Naive thymus-derived CD4-positive, alpha-beta T cell (primary cell): ENCODE measurements at places on chromosomes 3 and 15. TPM values are rescaled to one million over a fixed set of nuclear protein-coding genes. Genes with fewer than 3 reads are reported as not detected.

DNA sequence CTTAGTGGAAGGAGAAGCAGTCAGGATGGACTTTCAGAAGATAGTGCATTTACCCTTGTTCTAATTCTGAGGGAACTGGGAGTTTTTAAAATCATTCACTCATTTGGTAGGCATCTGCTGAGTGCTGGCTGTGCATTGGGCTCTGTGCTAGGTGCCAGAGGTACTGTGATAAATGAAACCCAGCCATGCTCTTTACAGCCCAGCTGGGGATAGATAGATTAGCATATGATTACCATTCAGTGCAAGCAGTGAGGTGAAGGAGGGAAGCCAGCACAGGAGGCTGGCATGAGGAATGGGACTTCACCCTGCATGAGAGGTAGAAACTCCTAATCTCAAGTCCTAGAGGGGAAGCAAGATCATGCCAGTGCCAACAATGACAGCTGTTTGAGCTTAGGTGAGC, 361.9 kb upstream of the TRIM42 start:
- DNase-seq, result no peak

GRCh38 chr3:76547674-76548073, 492.2 kb upstream of the ROBO2 start:
- DNase-seq, result no peak

- no peak for DNase-seq
Observed at GRCh38 chr15:83118968-83119367, 11.5 kb downstream of the TM6SF1 start.

DNA sequence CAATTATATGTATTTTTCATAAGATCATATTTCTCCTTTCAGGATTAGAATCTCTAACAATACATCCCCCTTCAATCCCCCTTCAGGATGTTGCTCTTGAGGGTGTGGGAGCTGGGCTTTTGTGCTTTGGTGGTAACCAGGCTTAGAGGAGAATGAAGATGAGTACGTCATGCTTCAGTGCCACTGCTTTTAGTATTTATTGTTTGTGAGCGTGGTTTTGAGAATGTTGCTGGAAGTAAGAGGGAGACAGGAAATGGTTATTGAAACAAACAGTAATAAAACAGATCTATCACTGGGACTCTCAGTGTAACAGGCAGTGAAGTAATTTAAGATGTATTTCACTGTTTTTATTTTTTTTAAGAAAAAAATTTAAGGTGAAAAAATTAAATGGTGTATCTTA, 35.3 kb downstream of the GBE1 start:
- DNase-seq, result no peak

- DNase-seq, result no peak
Observed at GRCh38 chr15:98727115-98728040, 79.0 kb downstream of the IGF1R start.

- DNase-seq, result no peak
Observed at GRCh38 chr3:25478964-25479726, 51.1 kb downstream of the RARB start.

GRCh38 chr3:27560484-27561056, 76.4 kb upstream of the SLC4A7 start:
- DNase-seq, result no peak

- DNase-seq, result no peak
Observed at GRCh38 chr3:140363801-140364200, 314.1 kb upstream of the TRIM42 start.

- no peak for DNase-seq
Observed at GRCh38 chr3:131174752-131175151, 148.1 kb downstream of the NEK11 start.

GRCh38 chr15:70502529-70502928, 260.8 kb downstream of the UACA start:
- no peak for DNase-seq

- peak; percentile 10 for DNase-seq
Observed at GRCh38 chr3:38579551-38580449, 69.7 kb downstream of the SCN5A start.

GRCh38 chr15:78035861-78036476, 41.5 kb downstream of the TBC1D2B start:
- DNase-seq, result no peak

GRCh38 chr3:164507886-164508285, 570.4 kb downstream of the SI start:
- DNase-seq, result no peak

- no peak for DNase-seq
Observed at GRCh38 chr3:52873433-52874159, 23.8 kb downstream of the STIMATE start.

GRCh38 chr3:124352149-124352539, 360.2 kb upstream of the ROPN1 start:
- DNase-seq, result no peak

GRCh38 chr3:101778385-101779046, 495 bp upstream of the NXPE3 start:
- no peak for DNase-seq

DNA sequence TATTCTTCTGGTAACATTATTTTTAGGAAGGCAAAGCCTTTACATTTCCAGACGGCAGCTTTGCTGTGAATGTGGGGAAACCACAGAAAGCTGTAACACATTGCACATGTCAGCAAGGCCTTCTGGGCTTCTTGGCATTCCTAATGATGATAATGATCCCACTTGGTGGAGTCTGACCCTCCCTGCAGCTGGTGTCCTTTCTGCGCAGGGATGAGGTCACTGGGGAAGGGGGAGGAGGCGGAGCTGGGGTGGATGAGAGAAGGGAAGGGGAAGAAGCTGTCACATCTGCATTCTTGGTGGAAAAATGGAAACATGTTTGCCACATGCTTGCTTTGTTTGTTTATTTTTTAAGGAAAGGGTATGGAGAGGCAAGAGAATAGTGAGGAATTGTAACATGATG, 68.6 kb downstream of the FILIP1L start:
- no peak for DNase-seq

DNA sequence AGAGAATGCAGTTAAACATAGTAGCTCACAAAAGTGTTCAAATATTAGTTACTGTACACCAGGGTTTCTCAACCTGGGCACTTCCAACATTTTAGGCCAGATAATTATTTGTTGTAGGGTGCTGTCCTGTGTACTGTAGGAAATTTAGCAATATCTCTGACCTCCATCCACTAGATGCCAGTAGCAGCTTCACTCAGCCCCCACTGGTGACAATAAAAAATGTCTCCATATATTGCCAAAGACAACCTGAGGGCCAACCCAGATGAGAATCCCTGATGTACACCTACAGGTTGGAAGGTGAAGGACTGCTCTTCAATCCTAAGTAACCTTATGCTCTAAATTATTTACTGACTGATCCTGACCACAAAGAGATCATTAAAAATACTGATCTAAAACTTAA, 32.5 kb downstream of the DCUN1D1 start:
- no peak for DNase-seq

DNA sequence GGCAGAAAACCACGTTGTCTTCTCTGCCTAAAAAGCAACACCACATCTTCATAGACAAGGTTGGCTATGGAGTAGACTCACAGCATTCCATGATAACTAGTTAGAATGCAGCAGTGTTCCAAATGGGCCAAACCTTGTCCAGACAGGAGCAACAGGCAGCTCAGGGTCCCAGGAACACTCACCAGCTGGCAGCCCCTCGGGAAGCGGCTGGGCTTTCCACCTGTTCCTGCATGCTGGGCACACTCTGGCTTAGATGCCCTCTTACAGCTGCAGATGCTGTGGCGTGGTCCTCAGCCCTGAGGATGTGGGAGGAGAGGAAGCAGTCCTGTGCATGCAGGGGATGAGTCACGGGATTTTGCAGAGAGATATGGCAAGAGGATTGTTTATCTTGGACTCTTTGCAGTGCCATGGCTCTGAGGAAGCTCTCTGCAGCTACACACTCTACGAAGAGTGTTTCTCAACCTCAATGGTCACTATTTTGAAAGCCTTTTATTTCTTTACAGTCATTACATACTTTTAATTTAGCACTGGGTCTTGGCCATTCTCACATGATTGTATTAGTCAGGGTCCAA, 11.3 kb downstream of the NRROS start:
- no peak for DNase-seq

GRCh38 chr3:28018925-28019718, 222.3 kb upstream of the CMC1 start:
- no peak for DNase-seq

DNA sequence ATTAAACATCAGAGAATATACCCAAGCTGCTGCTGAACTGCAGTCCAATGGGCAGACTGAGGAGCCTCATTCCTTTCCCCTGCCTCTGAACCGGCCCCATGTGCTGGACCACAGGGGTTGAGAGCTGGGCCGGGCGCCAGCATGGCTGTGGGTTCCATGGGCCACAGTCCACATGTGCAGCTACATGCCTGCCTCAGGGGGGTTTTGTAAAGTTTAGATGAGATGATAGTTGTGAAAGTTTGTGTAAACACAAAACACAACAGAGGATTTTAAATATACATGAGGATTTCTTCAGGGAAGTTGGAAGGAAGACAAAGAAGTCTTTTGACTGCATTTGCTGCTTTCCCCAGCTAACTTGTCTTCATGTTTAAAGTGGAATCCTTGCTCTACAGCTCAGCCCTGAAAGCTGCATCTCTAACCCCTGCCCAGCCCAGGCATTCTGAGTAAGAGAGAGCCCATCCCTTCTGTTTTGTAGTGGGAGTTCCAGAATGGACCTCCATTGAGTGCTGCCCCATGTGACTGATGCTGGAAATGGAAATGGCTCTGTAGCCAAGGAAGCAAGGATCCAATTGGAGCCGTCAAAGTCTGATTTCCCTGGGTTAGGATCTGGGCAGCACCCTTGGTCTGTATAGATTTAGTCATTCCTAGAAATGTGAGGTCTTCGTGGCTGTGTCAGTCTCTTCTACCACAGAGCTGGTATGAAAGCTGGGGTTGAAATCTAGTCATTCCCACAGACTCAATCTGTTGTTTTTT, 17.5 kb downstream of the SLC12A8 start:
- DNase-seq, result no peak

GRCh38 chr3:153756816-153757215, 364.4 kb upstream of the ARHGEF26 start:
- DNase-seq, result no peak

GRCh38 chr15:70754862-70755261, 8.5 kb downstream of the UACA start:
- DNase-seq, result no peak

- peak; percentile 55 for DNase-seq
Observed at GRCh38 chr3:52055537-52056351, 627 bp downstream of the DUSP7 start.

DNA sequence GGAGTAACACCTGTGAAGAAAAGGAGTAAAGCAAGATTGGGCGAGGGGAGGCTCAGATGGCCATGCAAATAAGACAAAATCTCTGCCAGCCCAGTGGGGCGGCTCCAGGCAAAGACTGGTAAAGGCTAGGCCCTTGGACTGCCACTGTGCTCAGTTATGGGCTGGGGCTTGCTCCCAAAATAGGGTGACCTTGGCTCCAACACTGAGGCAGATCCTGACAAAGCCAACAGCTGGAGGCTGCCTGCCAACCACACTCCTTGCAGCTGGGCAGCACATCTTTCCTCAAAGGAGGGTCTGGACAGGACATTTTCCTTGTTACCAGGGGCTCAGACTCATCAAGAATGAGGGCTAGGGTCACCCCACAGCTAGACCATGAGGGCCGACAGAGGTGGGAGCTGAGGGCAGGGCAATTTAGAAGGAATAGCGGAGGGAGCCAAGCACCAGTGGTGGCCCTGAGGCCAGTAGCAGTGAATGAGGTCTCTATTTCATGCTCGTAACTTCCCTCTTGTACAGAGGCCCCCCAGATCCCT, 86.1 kb downstream of the CHRD start:
- DNase-seq, result no peak

DNA sequence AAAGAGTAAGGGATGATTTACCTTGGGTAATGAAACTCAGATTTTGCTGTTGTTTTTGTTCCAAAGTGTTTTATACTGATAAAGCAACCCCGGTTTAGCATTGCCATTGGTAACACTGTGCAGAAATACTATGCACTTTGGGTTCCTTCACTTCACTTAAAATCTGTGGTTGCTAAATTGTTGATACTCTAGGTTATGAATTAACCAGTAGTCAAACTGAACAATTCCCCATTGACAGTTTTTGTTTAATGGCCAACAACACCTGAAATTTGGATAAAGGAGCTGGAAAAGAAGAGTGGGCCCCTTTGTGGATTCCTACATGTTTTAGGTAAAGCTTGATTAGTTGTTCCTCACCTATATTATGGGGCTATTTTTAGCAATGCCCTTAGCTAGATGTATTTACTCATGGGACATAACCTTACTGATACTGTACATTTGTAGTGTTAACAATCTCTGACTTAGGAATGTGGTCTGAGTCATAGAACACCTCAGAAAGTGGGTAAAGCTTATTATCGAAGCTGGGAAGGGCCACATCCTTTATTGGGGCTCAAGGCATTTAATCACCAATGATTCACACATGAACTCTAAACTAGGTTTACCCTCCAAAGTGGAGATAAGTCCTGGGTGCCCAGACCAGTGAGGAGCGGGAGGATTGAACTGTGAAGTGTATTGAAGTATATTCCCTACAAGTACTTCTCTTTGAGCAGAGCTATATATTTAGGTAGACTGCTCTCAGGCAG, 29.5 kb upstream of the THRB start:
- DNase-seq, result no peak

DNA sequence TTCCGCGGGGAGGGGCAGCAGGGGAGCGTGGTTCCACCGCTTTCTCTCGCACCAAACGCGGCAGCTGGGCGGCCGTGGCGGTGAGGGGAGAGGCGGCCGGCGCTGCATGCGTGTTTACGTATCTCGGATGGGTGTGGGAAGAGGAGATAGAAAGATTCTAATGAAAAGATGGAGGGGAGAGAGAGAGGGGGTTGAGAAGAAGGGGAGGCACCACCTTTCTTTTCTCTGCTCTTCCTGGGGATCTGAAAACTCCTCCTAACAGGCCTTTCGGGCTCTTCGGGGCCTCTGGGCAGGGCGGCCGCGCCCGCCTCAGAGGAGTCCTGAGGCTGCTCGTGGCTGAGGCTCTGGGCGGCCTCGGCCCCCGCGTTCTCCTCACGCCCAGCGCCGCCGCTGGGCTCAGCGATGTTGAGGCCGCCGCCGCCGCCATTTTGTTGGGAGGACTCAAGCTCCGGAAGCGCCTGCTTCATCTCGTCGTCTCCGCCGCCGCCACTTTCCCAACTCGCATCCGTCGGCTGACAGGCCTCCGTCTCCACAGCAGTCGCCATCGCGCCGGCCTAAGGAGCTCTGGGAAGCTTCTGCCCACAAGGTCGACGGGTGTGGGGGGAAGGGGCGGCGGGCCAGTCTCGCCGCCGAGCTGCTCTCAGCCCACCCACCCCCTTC, 473 bp downstream of the TASOR start:
- DNase-seq, result peak; percentile 70

GRCh38 chr3:111301238-111301798, 229.7 kb downstream of the NECTIN3 start:
- no peak for DNase-seq

GRCh38 chr15:29449136-29449535, 179.5 kb upstream of the NSMCE3 start:
- DNase-seq, result no peak

- no peak for DNase-seq
Observed at GRCh38 chr15:98506172-98506571, 142.2 kb upstream of the IGF1R start.

Gene PLSCR5
- total RNA-seq, result not detected

Gene FAM219B
- total RNA-seq, result 99.0 and 108 TPM in 2 replicates

Gene NR1I2
- 0.42 TPM for total RNA-seq

Gene CCR5
- total RNA-seq, result 5.8 TPM

Gene USP50
- 0.77 TPM for total RNA-seq

Gene ZNF80
- total RNA-seq, result 0.59 TPM

Gene TAGLN3
- not detected for total RNA-seq

Gene C2CD4B
- not detected for total RNA-seq

Gene PRSS50
- not detected for total RNA-seq

Gene GPR156
- not detected for total RNA-seq

Gene SLC12A6
- total RNA-seq, result 104 TPM

Gene DHFR2
- total RNA-seq, result 1.5 TPM

Gene HERC2
- total RNA-seq, result 42.0 TPM

Gene OCA2
- not detected for total RNA-seq
